ENCODE measurements at places on chromosomes 3 and 15.

GRCh38 chr15:25735550-25736384, 127.4 kb downstream of the ATP10A start:
- no peak for DNase-seq

- peak; percentile 3 for DNase-seq
Observed at GRCh38 chr3:97009427-97010019, 195.1 kb downstream of the EPHA6 start.

- DNase-seq, result no peak
Observed at GRCh38 chr15:51025454-51025846, 69.3 kb downstream of the TNFAIP8L3 start.

DNA sequence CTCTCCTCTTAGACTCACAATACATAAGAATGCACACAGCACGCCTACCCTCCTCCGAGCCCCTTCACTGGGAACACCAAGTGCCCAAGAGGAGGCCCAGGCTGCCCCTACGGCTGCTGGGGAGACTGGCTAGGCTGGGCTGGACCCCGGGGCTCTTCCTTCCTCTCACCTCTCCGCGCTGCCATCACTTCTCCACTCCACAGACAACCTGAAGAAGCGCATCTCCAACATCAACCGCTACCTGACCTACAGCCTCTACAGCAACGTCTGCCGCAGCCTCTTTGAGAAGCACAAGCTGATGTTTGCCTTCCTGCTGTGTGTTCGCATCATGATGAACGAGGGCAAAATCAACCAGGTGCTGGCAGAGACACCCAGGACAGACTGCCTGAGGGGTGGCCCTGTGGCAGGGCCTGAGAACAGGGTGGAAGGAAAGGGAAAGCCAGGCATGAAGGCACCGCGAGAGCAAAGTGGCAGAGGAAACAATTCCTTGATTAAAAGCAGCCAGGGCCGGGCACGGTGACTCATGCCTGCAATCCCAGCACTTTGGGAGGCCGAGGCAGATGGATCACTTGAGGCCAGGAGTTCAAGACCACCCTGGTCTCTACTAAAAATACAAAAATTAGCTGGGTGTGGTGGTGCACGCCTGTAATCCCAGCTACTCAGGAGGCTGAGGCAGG, 51.6 kb downstream of the SEMA3G start:
- no peak for DNase-seq

GRCh38 chr15:100383302-100384107, 41.7 kb upstream of the ADAMTS17 start:
- DNase-seq, result peak; percentile 20

DNA sequence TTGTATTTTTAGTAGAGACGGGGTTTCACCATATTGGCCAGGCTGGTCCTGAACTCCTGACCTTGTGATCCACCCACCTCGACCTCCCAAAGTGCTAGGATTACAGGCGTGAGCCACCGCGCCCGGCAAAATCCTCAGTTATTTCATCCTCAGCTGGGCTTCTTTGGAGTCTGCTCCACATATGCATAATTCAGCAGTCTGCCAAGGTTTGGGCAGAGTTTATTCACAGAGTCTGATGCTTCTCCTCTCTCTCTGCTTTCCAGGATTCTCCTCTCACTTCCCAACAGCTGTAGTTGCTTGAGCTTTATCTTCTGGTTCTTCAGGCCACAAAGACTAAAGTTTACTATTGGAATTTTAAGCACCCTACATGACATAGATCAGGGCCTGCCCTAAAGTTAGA, 8.2 kb downstream of the ZNF106 start:
- no peak for DNase-seq

Measured in retina (tissue), 1 donor.